ENCODE measurements at places on chromosomes 4 and X.

DNA sequence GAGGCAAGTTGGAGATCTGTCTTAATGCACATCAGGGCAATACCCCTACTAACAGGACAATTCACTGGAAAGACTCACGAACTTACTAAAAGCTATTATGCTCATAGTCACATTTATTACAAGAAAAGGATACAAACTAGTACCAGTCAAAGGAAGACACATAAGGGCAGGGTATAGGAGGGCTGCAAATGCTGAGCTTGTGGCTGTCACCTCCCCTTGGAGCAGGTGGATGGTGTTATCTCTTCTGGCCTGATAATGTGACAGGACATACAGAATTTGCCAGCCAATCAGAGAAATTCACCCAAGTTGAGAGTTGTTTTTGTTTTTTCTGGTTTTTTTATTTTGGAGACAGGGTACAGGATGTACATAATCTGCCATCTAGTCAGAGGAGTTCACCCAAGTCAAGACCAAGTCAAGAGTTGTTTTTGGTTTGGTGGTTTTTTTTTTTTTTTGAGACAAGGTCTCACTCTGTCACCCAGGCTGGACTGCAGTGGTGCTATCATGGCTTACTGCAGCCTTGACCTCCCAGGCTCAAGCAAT, 8.8 kb downstream of the HERC5 start:
- no peak for DNase-seq

- DNase-seq, result peak; percentile 23
Observed at GRCh38 chr4:8308856-8309771, 39.6 kb downstream of the HTRA3 start.

GRCh38 chr4:52234561-52235440, 183.7 kb downstream of the SPATA18 start:
- no peak for DNase-seq

DNA sequence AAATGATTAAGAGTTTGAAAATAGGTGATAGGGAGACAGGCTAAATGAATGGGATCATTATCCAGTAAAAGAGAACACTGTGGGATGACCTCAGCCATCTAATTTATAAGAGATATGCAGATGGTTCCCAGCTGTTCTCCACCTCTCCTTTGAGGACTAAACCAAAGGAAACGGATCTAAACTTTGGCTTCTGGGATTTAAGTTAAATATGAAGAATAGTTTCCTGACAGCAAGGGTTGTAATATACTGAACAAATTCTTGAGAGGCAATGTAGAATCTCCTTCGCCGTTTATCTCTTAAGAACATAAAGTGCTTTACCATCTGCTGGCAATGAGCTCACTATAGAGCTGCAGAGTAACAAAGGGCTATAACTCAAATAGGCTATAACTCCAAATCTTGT, 35.4 kb upstream of the HPGDS start:
- no peak for DNase-seq

DNA sequence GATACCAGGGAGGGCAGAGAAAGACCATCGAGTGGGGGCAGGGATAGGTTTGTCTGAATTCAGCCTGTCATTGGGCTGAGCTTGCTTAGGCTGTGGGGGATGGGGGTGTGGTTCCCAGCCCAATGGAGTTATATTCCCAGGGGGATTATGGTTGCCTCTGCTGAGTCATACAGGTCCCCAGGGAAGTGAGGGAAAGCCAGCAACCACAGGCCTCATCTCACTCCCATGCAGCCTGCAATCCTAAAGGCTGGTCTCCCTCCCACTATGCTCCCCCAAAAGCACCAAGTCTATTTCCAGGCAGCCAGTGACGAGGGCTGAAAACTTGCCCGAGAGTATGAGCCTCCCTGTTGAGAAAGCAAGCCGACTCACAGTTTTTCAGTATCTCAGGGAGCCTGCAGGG, 39.3 kb downstream of the AFM start:
- DNase-seq, result no peak

DNA sequence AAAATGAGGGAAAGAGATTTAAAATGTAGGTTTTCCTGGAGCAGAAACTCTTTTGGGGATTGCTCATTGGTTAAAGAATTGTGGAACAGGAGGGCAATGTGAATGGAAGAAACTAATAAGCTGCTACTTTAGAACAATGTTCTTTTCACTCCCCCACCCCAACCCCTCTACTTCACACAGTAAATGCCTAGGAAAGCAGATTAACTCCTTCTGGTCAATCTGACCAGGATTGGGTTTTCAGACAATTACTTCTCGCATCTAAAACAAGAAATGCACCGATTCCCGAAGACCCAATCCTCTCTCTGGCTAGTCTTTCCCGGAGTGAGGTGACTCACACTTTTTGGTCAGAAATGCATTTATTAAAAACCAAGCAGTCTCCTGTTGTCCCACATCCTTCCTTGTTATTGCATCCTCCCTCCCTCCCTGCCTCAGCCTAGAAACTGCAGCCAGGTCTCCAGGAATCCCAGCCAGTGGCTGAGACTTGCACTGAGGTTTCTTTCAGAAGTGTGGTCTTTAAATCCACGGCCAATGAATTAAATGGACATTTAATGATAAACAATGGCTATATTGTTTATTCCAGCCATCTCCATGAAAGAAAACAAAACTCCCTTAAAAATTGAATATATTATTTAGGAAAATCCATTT, 21.4 kb downstream of the MFAP3L start:
- DNase-seq, result no peak

- DNase-seq, result no peak
Observed at GRCh38 chr4:110518889-110519490, 43.0 kb downstream of the ENPEP start.

GRCh38 chr4:114272226-114272625, 292.8 kb upstream of the ARSJ start:
- peak; percentile 89 for DNase-seq

DNA sequence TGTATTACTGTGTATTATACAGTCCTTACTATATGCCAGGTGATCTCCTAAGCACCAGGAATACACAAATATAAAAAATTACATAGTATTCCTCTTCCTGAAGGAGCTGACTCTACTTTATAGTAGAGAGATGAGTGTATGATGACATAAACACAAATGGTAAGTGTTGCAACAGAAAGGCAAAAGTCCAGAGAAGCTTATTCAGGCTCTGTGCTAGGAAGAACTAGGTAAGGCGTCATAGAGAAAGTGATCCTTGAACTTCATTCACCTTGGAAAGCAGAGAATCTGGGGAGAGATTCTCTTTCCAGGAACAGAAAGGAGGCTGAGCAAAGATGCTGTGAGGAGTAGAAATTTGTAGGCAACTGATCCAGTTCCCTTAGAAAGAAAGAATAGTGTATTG, 115.0 kb upstream of the KCNIP4 start:
- no peak for DNase-seq

- no peak for DNase-seq
Observed at GRCh38 chrX:77293331-77293995, 153.7 kb upstream of the FGF16 start.

- DNase-seq, result no peak
Observed at GRCh38 chr4:16622826-16623225, 275.6 kb downstream of the LDB2 start.

DNA sequence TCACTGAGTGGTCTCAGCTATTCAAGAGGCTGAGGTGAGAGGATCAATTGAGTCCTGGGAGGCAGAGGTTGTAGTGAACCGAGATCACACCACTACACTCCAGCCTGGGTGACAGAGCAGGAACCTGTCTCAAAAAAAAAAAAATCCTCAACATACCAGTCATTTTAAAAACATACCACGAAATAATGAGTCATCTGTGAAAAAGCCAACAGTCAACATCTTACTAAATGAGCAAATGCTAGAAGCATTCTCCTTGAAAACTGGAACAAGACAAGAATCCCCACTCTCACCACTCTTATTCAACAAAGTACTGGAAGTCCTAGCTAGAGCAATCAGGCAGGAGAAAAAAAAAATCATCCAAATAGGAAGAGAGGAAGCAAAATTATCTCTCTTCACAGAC, 104.0 kb upstream of the ARHGEF9 start:
- no peak for DNase-seq

DNA sequence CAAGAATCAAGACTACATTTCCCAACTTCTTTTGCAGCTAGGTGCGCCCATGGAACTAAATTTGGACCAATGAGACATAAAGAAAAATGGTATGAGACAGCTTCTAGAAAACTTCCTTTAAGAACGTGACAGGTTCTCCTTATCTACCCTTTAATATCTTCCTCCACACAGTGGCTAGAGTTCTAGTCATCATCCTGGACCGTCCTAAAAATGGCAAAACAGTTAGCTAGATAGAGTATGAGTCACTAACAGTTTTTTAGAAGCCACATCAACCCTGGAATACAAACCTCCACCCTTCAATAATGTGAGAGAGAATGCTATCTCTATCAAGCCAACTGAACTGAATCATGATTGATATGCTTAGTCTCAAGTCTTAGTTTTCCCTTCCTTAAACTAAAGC, 267.9 kb upstream of the SLC7A11 start:
- no peak for DNase-seq

DNA sequence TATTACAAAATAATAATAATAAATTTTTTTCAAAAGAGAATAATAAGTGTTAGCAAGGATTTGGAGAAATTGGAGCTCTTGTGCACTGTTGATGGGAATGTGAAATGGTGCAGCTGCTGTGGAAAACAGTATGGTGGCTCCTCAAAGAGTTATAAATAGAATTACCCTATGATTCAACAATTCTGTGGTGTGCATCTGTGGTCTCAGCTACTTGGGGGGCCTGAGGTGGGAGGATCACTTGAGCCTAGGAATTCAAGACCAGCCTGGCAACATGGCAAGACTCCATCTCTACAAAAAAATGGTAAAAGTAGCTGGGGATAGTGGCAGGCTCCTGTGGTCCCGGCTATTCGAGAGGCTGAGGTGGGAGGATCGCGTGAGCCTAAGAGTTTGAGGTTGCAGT, 19.6 kb downstream of the MND1 start:
- DNase-seq, result no peak

- peak; percentile 1 for DNase-seq
Observed at GRCh38 chrX:31038575-31039326, 33.1 kb downstream of the FTHL17 start.

DNA sequence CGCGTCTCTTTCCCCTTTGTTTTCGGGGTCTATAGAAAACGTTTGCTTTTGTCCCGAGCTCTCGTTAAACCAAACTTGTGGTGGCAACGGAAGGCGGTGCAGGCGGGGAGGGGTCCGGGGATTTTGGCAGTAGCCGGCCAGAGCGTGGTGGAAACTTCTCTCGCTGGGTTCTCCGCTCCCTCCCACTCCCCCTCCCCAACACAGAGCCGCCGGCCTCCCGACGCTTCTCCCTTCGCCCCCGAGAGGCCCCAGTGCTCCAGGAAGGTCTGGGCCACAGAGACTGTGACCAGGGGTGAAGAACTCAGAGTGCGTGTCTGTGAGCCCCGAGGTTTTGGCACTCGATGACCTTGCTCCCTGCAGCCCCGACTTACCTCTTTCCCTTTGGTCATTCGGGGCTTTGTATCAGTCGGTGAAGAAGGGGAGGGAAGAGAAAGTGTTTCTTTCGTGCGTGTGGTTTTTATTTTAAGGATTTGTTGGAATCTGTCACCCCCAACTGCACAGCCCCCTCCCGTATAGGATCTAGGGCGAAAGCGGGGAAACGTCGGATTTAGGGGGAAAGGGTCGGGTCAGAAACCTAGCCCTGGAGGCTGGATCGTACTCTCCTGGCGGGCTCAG, 9.0 kb upstream of the BCOR start:
- no peak for DNase-seq

DNA sequence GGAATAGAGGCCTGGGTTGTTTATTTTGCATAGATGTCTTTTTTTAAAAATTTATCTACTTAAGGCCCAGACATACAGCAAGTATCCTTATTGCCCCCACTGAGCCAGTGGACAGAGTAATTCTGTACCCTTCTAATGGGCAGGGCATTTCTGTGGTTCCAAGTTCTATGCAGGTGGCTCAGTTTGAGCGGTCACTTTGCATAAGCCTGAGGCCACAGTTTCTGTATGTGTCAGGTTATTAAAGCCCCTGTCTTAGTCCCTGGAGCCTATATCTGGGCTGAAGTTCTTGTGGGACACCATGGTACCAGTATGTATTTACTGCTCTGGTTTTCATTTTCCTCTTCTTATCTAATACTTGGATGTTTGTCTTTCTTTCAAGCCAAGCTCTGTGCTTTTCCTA, 168.8 kb downstream of the MID1IP1 start:
- DNase-seq, result no peak

DNA sequence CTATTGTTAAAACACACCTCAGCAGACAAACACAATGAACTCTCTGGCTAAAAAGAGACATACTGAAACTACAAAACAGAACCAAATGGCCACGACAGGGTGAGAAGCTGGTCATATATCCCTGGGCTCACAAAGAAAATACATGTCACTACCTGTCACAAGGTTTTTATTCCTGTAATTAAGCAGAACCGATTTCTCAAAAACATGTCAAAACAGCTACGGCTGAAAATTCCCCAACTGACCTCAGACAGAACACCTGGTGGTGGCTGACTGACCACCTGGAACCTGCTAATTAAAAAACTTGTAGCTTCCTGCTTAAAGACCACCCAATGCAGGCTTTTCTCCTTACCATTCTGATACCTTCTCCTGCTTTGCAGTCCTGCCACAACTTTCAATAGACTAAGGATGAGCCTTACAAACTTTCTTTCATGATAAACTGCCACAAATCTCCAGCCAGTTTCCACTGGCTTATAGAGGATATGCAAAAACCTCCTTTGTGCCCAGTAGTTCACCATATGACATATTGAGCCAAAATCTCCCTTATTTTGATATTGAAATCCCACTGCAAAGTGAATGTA, 571.9 kb downstream of the SPOCK3 start:
- no peak for DNase-seq

GRCh38 chr4:26397086-26397485, 76.3 kb downstream of the RBPJ start:
- no peak for DNase-seq

DNA sequence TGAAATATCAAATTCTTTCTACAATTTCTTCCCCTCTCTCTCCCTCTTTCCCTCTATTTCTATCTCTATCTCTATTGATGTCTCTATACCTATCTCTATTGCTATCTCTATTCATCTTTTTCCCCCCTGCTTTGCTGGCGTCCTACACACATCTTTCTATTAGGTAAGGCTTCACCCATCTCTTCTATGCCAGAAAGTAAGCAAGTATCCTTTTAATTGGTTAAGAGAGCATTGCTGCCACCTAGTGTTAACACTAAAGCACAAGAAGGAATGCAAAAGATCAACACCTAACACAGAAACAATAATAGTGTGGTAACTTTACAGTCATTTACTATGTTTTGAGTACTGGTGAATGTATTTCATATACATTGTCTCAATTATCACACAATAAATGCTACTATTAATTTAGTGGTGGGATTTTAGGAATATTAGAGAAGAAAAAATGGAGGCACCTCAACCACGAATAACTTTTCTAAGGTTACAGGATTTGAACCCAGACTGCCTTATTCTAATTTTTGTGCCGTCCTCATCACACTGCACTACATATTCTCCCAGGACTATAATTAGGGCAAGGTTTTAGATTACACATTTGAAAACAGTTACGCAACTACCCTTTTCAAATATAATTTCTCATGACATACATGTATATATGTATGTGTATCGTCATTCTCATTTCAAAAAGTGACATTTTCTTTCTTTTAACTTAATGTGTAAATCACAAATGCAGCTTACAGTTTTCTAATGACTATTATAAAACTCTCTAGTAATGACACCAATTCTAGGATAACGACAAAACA, 3.7 kb upstream of the C4orf36 start:
- no peak for DNase-seq
